ENCODE measurements at places on chromosomes 7 and 10. TPM values are rescaled to one million over a fixed set of nuclear protein-coding genes. Genes with fewer than 3 reads are reported as not detected.

The ANKRD61 gene
- 0.05 TPM for total RNA-seq

- DNase-seq: no peak
These were observed 76.7 kb downstream of the SKAP2 start for GRCh38 chr7:26787701-26788100.

- DNase-seq: no peak
These were observed 279.2 kb upstream of the MKI67 start for GRCh38 chr10:128405450-128405849.

The EPHB6 gene
- 75.6 TPM for total RNA-seq

The ABCA13 gene
- 0.76 TPM for total RNA-seq

DNA sequence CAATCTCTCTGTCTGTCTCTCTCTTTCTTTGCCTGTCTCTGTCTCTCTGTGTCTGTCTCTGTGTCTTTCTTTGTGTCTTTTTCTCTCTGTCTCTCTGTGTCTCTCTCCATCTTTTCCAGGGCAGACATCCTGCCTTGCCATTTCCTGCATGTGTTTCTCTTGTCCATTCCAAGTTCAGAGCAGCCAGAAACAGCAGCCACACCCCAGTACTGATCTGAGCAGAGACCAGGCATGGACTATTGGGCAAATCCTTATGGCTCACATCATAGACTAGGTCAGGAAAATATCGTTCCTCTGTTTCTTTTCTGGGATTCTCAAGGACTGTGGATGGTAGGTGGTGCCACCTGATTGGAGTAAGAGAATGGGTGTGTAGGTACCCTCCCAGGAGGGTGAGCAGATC lies 95.8 kb downstream of the RAMP3 start:
- no peak for DNase-seq

The IGF2BP3 gene
- 16.5 TPM for total RNA-seq

DNA sequence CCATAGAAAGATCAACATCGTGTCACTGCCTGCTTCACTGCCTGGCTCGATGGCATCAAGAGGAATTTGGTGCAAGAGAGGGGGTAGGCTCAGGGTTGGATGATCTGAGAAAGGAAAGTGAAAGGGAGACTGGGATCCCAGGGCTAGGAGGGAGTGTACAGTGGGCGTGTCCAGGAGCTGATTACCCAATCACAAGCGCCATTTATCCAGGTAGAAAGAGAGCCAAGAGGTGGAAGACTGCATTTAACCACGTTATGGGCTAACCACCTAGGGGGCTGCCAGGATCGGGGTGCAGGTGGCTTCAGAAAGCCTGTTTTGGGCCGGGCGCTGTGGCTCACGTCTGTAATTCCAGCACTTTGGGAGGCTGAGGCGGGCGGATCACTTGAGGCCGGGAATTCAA lies 10.3 kb downstream of the PODXL start:
- DNase-seq: no peak

- no peak for DNase-seq
These were observed 105.3 kb downstream of the CXCL12 start for GRCh38 chr10:44279426-44280126.

DNA sequence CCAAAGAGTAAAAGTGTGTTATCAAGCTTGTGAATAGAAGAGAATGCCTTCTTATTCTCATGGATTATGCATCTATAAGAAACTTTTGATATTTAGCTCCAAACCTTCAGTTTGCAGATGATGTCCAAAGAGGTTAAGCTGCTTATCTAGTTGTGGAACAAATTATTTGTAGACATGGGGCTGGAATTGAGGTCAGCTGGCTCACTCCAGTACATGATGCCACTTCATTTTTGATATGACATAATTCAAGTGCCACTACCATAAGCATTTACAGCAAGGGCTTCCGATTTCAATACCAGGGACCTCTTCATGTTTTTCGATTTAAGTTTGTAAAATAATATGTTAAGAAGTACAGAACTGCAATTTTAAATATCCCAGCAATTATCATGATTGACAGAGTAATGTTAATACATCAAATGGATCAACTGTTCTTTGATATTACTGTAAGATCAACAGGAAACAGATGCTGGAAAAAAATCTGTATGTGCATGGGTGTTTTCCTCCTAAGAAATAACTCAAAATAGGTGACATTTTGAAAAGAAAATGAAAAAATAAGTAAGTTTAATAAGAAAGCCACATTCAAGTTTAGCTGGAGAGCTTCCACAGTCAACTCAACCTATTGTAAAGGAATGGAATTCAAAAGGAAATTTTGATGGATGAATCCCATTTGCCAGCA lies 12.7 kb downstream of the FAM3C start:
- no peak for DNase-seq

GRCh38 chr10:102645388-102645740 lies 1.1 kb downstream of the TRIM8 start:
- peak; percentile 38 for DNase-seq

- DNase-seq: peak; percentile 41
These were observed 675 bp downstream of the ABRAXAS2 start for GRCh38 chr10:124802313-124802675.

DNA sequence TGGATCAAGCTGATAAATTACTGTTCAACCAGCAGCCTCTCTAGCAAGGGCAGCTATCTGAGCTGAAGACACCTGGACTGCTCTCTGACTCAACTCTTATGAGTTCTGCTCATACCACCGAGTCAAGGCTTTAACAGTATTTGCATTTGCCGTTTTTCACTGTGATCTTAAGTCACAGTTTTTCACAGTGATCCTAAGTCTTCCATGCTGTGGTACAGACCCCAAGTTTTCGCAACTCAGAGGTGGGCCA lies 31.3 kb downstream of the PIP4K2A start:
- DNase-seq: no peak

The WDR91 gene
- 14.3 TPM for total RNA-seq

GRCh38 chr7:51303142-51303525 lies 13.5 kb downstream of the COBL start:
- no peak for DNase-seq

DNA sequence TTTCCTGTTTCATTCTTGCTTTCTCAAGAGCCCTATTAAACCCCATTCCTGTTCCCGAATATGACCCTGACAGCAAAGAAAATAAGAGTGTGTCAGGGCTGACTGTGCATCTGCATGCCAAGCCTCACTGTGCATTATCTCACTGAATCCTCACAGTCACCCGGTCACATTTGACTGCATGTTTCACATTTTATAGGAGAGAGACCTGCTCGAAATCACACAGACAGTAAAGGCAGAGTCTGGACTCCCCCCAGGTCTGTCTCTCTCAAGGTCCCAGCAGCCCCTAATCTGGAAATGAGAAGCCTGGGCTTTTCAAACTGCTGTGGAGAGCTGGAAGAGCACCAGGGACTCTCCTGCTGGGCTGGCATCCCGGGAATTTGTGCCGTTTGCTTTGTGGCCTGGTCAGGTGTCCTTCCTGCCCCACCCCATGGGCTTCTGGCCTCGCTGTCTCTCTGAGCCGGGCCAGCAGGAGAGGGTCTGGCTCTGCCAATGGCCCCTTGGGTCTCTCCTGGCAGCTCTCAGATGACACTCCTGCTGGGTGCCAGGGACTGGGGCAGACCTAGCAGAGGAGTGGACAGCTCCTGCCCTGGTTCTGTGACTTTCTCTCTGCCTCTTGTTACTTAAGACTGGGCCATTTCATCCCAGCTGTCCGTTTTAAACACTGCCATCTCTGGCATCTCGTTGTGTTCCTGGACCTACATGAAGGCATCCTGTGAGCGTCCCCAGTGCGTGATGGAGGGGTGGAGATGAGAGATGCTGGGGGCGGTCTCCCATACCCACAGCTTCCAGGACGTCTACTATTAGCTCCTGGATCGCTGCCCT lies 173.6 kb downstream of the ARHGAP12 start:
- DNase-seq: no peak

GRCh38 chr10:327889-328852 lies 192.9 kb downstream of the ZMYND11 start:
- no peak for DNase-seq

- DNase-seq: no peak
These were observed 3.7 kb upstream of the ACHE start for GRCh38 chr7:100899432-100899831.

The SAMD9L gene
- total RNA-seq: 38.5 TPM

DNA sequence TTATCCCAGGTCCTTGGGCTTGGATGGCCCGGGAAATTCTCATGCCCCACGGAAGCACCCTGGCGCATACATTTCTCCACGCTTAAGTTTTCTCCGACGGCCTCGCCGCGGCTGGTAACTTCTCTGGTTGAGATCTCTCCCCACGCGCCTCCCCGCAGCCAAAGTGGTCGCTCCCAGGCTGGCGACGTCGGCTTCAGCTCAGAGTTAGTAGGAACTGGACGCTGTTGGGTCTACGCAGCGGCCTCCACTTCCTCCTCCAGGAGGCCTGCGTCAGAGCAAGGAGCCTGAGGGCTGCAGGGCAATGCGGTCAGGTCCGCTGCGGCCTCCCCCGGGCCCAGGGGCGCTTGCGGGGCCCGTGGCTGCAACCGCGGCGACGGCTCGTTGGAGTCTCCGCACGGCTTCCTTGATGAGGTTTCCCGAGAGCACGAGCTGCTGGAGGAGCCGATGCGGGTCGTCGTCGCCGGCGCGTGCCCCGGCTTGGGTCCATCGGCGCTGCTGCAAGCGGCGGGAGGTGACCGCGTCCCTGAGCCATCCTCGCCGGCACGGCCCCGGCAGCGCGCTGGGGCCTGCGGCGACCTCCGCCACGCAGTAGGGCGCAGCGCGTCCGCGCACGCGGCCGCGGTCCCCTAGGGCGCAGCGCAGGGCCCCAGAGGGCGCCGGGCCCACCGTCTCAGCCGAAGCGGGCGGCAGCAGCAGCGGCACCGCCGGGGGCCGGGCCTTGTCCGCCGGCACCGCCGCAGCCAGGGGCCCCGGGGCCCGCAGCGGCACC lies 744 bp downstream of the FRAT2 start:
- DNase-seq: no peak

The PRR15 gene
- total RNA-seq: 0.09 TPM

The FKBP6 gene
- total RNA-seq: 0.19 TPM

GRCh38 chr10:4243651-4244050 lies 458.6 kb upstream of the KLF6 start:
- DNase-seq: no peak

DNA sequence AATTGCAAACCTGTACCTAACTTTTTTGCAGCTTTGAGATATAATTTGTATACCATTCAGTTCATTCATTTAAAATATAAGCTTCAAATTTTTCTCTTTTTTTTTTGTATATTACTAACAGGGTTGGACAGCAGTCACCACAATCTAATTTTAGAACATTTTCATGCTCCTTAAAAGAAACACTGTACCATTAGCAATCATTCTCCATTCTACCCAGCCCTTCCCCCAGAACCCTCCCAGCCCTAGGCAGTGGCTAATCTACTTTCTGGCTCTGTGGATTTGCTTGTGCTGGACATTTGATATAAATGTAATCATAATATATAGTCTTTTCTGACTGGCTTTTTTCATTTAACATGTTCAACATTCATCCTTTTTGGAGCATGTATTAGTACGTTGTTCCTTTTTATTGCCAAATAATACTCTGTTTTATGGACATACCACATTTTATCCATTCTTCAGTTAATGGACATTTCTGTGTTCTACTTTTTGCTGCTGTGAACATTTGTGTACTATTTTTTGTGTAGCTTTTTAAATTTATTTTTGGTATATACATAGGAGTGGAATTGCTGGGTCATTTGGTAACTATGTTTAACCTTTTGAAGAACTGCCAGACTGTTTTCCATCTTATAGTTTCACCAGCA lies 40.9 kb upstream of the ST7 start:
- DNase-seq: no peak

DNA sequence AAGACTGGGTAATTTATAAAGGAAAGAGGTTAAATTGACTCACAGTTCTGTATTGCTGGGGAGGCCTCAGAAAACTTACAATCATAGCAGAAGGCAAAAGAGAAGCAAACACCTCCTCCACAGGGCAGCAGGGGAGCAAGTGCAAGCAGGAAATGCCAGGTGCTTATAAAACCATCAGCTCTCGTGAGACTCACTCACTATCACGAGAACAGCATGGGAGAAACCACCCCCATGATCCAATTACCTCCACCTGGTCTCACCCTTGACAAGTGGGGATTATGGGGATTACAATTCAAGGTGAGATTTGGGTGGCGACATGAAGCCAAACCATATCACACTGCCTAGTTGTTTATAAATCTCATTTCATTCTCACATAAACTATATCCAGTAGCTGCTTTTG lies 28.0 kb upstream of the CPN1 start:
- DNase-seq: no peak

DNA sequence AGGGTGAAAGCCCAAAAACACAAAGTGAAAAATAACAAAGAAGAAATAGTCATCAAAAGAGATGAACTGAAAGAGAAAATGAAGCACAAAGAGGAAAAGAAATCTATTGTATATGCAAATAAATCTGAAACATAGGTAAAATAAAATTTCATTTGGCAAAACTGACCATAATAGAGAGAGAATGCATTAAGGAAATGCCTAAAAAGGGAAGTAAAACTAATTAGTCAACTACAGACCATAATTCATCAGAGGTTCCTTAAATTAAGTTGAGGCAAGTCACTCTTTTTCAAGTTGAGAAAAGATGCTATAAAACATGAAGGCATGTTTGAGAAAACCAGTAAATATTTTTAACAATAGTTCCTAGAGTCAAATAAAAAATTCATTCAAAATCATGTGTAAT lies 233.3 kb downstream of the LRRN3 start:
- DNase-seq: no peak

DNA sequence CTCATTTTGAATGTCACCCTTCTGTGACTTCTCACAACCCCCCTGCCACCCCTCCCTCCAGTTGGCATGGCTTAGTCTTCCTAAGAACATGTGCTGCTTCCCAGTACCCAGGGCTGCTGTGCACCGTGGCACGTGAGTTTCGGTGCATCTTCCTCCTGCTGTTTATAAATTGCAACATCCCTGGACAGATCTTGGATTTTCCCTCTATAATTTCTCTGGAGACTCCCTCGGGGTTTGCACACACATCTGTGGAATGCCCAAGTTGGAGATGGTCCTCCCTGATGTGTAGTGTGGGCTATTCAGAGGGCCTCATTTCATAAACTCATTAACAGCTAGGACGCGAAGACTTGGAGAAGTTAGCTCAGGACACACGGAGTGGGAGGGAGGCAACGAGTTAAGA lies 52.9 kb downstream of the IKZF1 start:
- DNase-seq: no peak

GRCh38 chr10:121465215-121465614 lies 133.0 kb downstream of the FGFR2 start:
- no peak for DNase-seq

DNA sequence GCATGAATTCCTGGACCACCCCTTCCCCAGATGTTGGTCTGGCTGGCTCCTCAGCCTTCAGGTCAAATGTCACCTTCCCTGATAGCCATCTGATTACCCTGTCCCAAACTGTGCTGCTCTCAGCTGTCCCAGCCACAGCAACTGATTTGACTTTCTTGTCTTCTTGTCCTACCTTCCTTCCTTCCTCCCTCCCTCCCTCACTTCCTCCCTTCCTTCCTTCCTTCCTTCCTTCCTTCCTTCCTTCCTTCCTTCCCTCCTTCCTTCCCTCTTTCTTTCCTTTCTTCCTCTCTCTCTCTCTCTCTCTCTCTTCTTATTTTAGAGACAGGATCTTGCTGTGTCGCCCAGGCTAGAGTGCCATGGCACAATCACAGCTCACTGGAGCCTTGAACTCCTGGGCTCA lies 242.5 kb downstream of the RPS24 start:
- no peak for DNase-seq

- no peak for DNase-seq
These were observed 61.9 kb downstream of the TES start for GRCh38 chr7:116271963-116272886.

The SLC18A2 gene
- total RNA-seq: 6.1 TPM

All from thymus (tissue), 14 donors.